ENCODE measurements at places on chromosomes 7 and 10. TPM values are rescaled to one million over a fixed set of nuclear protein-coding genes. Genes with fewer than 3 reads are reported as not detected.

WASHC2C gene
- total RNA-seq, result 43.0 TPM

SLC39A12 gene
- total RNA-seq, result 0.17 TPM

RBP4 gene
- total RNA-seq, result 628 TPM

CPA2 gene
- total RNA-seq, result not detected

FKBP9 gene
- total RNA-seq, result 249 TPM

CYP2C8 gene
- not detected for total RNA-seq

LIPK gene
- total RNA-seq, result not detected

AKR1B1 gene
- total RNA-seq, result 102 TPM

KLF14 gene
- total RNA-seq, result 0.94 TPM

CPVL gene
- 42.9 TPM for total RNA-seq

FZD1 gene
- 5.7 TPM for total RNA-seq

WDR11 gene
- total RNA-seq, result 72.9 TPM

CRPPA gene
- 1.5 TPM for total RNA-seq

SERPINE1 gene
- total RNA-seq, result 14.8 TPM

TMEM176B gene
- total RNA-seq, result 30.8 TPM

WEE2 gene
- total RNA-seq, result not detected

PIK3CG gene
- total RNA-seq, result 10.8 TPM

PALS2 gene
- total RNA-seq, result 30.8 TPM

CLDN4 gene
- total RNA-seq, result 3.5 TPM

ACADSB gene
- total RNA-seq, result 15.6 TPM

TRUB1 gene
- total RNA-seq, result 17.9 TPM

PTPRN2 gene
- 4.6 TPM for total RNA-seq

SPDYE2 gene
- not detected for total RNA-seq

MRPS33 gene
- total RNA-seq, result 19.8 TPM

PITX3 gene
- total RNA-seq, result not detected

IL15RA gene
- 14.4 TPM for total RNA-seq

GTF2IRD2 gene
- total RNA-seq, result 35.2 TPM

CNNM1 gene
- total RNA-seq, result 0.68 TPM

HGF gene
- total RNA-seq, result 10.6 TPM

FFAR4 gene
- 1.8 TPM for total RNA-seq

PIK3AP1 gene
- total RNA-seq, result 17.5 TPM

FAM25C gene
- not detected for total RNA-seq

ANKRD1 gene
- total RNA-seq, result not detected

BET1 gene
- total RNA-seq, result 23.7 TPM

PRR15 gene
- 0.34 TPM for total RNA-seq

AKR1E2 gene
- total RNA-seq, result 14.1 TPM

RET gene
- 1.9 TPM for total RNA-seq

CLCN1 gene
- not detected for total RNA-seq

DLG5 gene
- 39.9 TPM for total RNA-seq

HIP1 gene
- 43.3 TPM for total RNA-seq

SH2D4B gene
- not detected for total RNA-seq

ASB10 gene
- not detected for total RNA-seq

NPSR1 gene
- total RNA-seq, result not detected

PPP1R3A gene
- total RNA-seq, result not detected

HECW1 gene
- 0.49 TPM for total RNA-seq

PTN gene
- total RNA-seq, result not detected

WDR86 gene
- total RNA-seq, result 51.2 TPM

MACC1 gene
- total RNA-seq, result 11.6 TPM

GCK gene
- not detected for total RNA-seq

CHN2 gene
- total RNA-seq, result 13.4 TPM

INSYN2A gene
- total RNA-seq, result not detected

GRIFIN gene
- not detected for total RNA-seq

RBM20 gene
- 6.0 TPM for total RNA-seq

GALNT11 gene
- 42.6 TPM for total RNA-seq

CCDC7 gene
- total RNA-seq, result 31.0 TPM

ANKRD61 gene
- 0.44 TPM for total RNA-seq

CAV1 gene
- 895 TPM for total RNA-seq

OPN1SW gene
- not detected for total RNA-seq

LIPM gene
- not detected for total RNA-seq

Measured in subcutaneous adipose tissue (tissue), 4 donors.